Gastrocnemius medialis (tissue), 4 donors: ENCODE measurements at places on chromosomes 3 and 15.

DNA sequence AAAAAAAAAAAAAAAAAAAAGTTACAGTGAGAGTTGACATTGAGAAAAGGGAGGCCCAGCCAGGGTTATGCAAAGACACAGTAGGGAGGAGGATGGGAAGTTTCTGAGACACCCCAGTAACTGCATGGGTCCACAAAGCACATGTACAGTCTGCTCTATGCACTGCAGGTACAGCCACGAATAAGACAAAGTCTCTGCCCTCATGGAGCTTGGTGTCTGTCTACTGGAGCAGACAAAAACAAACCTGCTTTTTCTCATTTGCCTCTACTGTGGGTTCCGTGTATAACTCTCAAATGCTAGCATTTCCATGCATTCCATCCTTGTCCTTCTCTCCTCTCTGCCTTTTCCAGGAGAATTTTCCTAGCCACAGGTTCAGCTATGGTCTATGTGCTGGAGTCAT, 107.4 kb downstream of the UBE3A start:
- no peak for DNase-seq

DNA sequence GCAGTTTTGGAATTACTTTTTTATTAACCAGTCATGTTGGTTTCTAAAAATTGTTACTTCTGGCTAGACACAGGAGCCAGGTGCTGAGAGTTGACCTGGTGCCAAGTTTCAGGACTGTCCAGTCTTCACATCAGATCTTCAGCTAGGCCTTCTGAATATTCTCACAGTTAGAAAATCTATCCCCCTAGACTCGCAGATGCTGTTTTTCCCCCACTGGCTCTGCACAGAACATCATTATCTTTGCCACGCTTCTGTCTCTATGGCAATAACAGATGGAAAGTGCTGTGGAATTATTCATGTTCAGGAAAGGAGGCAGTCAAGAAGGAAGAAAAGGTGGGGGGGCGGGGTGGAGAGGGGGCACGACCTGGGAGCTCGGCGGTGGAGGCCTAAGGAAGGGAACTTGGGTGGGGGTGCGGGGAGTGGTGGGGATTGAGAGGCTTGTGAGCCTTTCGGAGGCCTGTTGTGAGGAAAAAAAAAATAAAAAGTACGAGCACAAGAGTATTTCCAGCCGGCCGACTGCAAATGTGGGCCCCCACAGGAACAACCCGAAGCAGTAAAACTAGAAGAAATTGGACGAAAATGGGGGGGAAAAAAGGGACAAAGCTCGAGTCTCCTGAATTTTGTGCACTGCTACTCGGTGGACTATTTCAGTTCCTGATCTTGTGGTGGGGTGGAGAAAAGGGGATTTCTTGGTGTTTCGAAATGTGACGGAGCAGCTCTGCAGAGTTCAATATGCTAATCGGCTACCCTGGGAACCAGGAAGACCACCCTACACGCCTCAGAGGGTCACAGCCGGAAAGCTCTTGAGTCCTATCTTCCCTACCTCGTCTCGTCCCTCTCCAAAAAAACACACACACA, 1.5 kb upstream of the SKIL start:
- no peak for DNase-seq

GRCh38 chr15:85515212-85515611, 134.8 kb downstream of the AKAP13 start:
- no peak for DNase-seq

DNA sequence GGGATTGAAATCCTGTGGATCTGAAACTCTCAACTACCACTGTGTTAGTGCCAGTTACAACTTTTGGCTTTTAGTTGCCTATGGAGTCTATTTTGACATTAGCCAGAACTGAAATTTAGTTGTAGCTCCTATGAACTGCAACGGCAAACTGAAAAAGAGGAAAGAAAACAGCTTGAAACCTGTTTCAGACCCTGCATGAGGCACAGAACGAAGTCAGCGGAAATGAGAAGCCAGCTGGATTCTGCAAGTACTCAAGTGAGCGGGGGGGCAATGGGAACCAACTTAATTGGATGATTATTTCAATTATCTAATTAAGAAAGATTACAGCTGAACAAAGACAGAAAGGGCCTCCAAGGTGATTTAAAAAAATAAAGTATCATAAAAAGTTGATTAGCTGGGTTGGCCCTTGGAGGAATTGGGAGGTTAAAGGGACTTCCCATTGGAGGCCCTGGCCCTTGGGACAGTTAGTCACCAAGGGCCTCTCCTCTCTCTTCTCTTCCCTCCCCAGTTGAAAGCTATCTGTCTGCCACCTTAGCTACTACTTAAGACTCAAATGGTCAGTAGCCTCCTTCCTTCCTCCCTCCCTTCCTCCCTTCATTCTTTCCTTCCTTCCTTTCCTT, 352.1 kb downstream of the SHQ1 start:
- no peak for DNase-seq

GRCh38 chr15:50791486-50791885, 26.0 kb upstream of the SPPL2A start:
- no peak for DNase-seq

DNA sequence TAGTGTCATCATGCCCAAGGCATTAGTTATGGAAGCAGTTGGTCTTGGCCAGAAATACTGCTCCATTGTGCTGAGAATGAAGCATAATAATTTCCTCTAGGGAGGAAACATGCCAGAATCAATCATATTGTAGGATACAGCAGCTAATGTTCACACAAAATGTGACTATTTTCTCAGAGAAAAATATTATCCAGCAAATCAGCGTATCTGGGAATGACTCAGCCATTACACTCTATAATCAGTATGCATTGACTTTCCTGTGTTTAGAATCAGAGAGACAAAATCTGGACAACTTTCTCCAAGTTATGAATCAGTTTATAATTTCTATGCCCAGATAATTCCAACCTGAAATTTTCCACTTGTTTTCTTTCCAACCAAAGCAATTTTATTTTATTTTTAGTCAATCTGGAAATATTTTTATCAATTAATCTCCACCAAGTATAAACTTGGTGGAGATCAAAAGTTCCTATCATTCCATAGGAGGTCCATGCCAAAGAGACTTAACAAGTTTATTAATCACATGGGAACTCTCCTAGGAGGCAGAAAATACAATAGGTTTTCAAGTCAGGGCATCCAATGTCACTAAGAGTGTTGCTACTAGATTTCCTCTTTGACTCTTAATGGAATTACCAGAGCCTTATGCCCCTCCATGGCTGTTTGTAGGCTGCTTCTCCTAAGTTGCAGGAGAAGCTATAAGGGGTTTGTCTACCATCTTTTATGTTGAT, 36.4 kb downstream of the SUCNR1 start:
- no peak for DNase-seq

GRCh38 chr3:7710284-7710683, 791.3 kb upstream of the LMCD1 start:
- no peak for DNase-seq

- DNase-seq, result no peak
These were observed 42.0 kb upstream of the KCNH8 start for GRCh38 chr3:19106307-19106706.

- no peak for DNase-seq
These were observed 12.7 kb upstream of the OXSR1 start for GRCh38 chr3:38152609-38153008.

GRCh38 chr15:45548753-45549520, 26.4 kb upstream of the SLC30A4 start:
- no peak for DNase-seq

DNA sequence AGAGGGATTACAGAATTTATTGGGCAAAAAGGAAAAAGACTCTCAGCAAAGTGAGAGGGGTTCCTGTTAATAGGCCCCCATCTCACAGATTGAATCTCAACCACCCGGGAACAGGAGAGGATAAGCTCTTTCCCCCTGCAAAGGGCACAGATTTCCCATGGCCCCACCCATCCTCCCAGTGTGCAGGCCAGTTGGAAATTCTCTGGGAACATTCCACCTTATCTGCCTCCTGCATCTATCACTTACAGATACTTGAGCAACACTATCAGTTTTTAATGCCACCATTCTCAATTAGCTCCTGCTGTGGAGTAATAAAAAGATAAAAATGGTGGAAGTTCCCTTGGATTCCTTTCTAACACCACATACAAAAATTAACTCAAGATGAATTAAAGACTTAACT, 350.0 kb upstream of the BCHE start:
- no peak for DNase-seq

GRCh38 chr3:142888481-142889211, at the start of gene PCOLCE2:
Gene PCOLCE2 (minus strand): TSS chr3:142889083. CDS start chr3:142888896, 187 bp downstream.
- DNase-seq, result no peak

DNA sequence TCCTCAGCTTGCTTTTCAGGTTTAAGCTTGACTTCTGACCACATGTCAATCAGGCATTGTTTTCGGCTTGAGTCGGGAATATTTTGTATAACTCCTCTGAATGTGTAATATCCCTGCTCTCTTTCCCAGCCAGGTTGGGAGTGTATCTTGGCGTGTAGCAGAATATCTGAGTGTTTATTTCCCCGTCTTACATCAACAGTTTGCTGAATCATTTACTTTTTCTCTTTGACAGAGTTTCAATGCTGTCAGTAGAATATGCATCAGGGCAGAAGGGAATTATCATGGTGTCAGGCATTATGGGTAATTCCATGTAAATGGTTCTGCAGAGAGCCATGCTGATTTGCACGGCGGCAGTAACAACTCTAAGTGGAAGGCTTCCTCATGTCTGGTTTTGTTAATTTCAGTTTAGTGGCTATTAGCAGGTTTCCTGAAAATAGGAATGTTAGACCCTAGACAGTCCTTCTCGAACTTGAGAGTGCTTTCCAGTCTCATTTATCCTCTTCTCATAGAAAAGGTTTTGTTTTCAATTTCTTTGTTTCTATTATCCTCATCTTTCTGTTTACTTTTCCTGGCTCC, 566.3 kb downstream of the AGBL1 start:
- DNase-seq, result no peak

DNA sequence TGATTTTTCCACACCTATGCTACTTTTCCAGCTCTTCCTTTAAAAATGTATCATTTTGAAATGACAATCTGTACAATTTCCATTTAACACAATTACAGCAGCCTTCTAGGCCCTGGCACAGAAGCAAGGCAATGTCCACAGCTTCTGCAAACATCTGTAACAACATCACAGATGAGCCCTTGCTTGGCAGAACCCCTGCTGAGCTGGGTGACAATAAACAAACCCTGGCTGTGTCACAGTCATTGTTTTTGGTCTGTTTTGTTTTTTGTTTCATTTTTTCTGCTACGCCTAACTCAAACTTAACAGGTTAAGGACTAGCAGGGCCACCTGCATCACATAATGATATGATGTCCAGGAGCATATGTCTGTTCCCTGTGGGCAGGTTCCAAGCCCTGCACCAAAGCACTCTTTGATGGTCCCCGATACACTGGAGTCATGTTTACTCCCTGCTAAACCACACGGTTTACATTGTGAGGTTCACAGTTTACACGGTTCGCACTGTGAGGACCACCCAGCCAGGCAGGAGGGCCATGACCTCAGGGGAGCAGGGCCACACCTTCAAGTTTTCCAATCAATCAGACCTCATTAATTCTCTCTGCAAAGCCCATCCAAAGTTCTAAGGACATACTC, 186.8 kb upstream of the CHRNA7 start:
- no peak for DNase-seq

GRCh38 chr3:141998669-141999290, 122.3 kb downstream of the ATP1B3 start:
- no peak for DNase-seq

- no peak for DNase-seq
These were observed 31.3 kb downstream of the THSD4 start for GRCh38 chr15:71146580-71146982.

DNA sequence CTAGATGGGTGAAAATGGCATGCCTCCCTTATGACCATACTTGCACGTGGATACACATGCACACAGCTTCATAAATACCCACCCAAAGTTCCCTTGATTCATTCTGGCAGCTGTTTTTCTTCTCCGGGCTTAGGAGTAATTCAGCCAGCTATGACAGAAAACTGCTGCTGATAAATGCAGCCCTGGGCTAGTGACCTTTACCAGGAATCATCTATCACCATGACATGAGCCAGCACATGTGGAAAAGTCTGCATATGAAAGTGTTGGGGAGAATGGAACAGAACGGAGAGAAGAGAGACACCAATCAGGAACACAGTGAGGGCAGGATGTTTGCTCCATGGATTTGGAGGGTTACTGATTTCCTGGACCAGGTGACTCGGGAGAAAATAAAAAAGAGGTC, 706.3 kb downstream of the PDCD6IP start:
- DNase-seq, result no peak

DNA sequence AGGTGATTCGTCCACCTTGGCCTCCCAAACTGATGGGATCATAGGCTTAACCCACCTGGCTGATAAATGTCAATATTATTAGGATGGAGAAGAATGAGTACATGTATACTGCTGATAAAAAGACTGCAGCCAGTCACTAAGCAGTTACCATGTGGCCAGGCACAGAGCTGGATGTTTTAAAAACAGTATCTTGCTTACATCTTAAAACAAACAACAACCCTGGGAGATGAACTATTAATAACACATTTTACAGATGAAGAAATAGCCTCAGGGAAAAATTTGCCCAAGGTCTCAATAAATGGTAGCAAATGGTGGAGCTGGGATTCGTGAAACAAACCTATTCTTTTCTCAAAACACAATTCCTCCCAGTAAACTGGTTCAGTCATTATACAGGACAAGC, 18.1 kb downstream of the IL17RD start:
- DNase-seq, result no peak

GRCh38 chr15:29123171-29123570, 146.5 kb downstream of the NSMCE3 start:
- DNase-seq, result no peak

GRCh38 chr3:110236976-110237610, 834.5 kb upstream of the NECTIN3 start:
- no peak for DNase-seq

GRCh38 chr3:192863091-192863420, 54.6 kb downstream of the MB21D2 start:
- DNase-seq, result no peak

DNA sequence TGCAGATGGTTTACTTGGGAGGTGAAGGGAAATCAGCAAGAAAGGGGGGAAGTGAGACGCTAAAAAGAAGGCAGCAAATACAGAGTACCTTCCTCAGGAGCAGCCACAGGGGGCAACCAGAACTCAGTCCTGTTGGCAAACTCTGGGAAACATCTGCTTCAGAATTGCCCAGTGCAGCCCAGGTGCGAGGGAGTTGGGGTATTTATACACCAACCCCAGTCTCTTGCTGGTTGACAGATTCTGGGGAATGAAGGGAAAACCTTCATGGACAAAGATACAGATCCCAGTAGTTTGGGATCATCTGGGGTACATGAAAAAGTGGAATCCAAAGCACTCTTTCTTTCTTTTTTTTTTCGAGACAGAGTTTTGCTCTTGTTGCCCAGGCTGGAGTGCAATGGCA, 25.3 kb upstream of the PGPEP1L start:
- no peak for DNase-seq

DNA sequence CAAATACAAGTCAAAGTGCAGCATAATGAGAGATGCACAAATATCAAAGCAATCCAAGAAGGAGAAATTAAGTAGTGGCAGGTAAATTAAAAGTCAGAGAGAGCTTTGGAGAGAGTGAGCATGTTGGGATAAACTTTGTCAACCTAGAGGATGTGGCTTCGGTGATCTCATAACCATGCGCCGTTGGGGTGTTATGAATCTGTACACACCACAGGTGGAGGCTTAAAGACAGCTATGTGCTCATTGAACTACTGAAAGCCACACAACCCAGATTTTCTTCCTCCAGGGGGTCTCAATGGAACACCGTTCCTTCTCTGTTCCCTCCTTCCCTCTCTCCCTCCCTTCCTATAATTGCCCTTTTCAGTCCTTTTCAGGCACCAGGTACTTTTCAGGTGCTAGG, 52.0 kb downstream of the SUCNR1 start:
- DNase-seq, result no peak

- DNase-seq, result no peak
These were observed 29.8 kb upstream of the PLXNA1 start for GRCh38 chr3:126952983-126953660.
